Stimulated activated CD4-positive, alpha-beta T cell treated with anti-CD3 and anti-CD28 coated beads, TNF-alpha, amount 100 ng/mL, for 1 hour (primary cell): ENCODE measurements at places on chromosomes 2 and 18.

- no peak for DNase-seq
These were observed 298.3 kb downstream of the TDRD15 start for GRCh38 chr2:21422050-21422449.

DNA sequence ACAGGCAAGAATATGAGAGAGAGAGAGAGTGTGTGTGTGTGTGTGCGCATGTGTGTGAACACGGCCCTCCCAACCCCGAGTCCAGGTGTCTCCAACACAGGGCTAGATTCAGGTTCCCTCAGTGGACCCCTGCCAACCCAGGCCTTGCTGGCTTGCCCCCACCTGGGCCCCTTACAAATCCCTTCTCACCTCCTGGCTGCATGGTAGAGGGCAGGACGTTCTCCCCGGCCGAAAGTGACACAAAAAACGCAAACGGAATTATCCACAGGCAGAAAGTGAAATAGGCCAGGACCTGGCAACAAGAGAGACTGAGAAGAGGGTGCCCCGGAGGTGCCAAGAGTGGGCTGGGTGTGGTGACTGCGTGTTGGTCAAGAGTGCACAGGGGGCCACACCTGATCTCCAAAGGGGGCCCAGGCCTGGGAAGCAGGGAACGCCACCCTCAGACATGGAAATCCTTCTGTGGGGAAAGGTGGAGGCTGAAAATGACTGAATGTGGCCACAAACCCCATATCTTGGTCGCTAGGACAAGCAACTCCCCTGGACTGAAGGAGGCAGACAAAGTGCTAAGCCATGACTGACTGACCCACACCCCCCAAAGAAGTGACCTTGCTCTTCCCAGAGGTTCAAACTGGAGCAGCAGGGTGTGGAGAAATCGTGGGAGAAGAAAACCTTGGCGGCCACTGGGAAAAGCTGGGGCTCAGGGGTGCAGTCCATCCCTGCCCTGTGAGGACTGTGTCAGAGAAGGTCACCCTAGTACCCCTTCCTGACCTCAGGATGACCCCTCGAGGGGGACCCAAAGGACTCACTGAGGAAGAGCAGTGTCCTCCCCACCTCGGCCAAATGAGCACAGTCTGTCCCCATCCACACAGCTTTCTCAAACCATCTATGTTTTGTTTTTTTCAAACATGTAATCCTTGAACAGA is 5.7 kb downstream of the TEX261 start:
- DNase-seq, result no peak

DNA sequence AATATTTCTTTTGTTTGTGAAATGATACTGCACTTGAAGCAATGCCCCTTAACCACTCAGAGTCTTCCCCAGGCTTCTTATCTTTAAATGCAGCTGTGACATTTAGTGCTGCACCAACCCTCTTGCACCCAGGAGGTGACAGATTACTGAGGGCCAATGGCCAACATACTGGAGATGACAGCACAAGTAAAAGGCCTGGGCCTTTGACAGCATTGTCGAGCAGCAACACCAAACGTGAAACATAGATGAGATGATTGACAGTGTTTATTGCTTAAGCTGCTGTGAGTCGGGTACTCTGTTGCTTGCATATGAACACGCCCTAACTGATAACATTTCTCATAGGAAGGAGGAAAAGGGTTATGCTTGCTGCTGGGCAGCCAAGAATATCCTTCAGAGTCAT is 80.3 kb downstream of the THNSL2 start:
- no peak for DNase-seq

DNA sequence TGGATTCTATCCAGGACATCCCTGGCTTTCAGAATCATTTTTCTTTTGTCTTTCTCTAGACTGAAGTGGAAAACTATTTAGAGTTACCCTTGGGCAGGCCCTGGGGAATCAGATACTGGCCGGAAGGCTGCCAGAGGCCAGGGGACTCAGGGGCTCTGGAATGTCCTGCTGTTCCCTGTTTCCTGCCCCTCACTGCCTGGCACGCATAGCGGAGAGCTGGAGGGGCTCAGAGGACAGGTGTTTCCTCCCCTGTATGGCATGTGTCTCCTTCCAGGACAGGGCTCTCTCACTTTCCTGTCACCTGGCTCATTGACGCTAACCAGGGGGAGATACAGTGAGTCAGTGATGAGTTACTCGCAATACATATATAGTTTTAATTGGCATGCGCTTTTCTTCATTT is 38.8 kb downstream of the DYSF start:
- DNase-seq, result no peak

GRCh38 chr18:56952026-56952425 is 194.9 kb upstream of the BOD1L2 start:
- no peak for DNase-seq

DNA sequence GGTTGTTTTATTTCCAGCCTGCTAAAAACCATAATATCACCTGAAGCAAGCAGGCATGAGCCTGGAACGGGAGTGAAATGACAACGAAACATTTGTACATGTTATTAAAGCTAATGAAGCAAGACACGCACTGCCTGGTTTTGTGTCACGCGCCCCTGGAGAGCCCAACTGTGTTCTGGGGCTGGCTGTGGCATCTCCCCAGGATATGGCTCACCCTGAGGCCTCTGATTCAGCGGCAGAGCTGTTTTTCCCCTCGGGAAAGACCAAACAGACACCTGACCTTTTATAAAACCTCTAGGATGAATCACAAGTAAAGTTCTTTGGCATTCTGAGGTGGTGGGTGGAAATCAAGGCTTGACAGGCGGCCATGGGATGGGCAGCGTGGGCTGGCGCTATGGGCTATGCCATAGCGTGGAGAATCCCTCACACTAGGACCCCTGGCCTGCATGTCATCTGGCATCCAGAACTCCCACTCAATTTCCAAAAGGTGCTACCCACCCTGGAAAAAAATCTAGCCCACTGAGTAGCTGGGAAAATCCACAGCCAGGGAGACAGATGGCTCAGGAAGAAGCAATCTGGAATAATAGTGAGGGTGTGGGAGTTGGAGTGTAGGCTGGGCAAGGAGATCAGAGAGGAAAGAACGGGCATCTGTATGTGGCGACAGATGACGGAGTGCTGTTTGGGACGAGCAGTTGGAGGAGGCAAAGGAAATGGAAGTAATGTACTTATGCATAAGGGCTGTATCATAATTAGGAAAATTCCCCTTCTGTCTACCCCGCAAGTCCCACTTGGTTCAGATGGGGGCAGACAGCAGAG is 262.0 kb downstream of the AFF3 start:
- no peak for DNase-seq

DNA sequence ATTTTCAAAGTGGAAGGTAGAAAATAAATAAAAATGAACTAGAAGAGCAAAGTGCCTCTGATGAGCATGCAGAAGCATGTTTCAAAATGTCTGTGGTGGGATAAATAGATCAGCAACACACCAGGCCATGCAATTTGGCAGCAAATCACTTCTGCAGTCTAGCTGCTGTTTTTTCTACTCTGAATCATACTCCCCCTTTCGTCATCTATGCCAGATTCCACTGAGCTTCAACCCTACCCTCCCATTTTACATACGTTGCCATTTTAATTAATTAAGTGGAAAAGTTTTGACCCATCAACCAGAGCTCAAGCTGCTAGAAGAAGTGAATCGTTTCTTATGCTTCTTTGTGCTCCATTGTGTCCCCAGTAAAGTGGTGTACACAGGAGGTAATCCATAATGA is 79.3 kb downstream of the NRXN1 start:
- DNase-seq, result no peak

DNA sequence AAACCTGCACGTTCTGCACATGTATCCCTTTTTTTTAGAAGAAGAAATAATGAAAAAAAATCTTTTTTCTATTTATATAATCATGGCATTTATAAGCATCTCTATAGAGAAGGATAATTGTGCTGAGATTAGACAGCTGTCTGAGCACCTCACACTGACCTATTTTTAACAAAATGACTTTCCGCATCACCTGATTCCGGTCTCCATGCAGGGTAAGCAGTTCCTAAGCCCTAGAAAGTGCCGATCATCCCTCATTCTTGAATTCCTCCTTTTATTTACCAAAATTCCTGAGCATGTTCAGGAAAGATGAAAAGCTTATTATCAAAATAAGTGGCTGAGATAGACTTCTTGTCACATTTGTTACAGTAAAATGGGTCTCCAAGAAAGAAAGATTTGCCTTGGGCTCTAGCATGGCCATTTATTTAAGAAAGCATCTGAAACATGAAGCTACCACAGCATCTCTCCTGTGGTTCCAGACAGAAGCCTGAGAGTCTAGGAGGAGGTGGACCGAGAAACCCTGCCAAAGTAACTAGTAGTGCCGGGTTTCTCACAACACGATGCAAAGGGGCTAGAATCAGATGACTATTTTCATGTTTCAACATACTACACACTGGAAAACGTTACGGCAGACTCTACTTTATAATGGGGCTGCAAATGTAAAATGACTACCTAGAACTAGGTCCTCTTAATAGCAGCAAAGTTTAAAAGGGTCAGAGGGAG is 670 bp downstream of the GKN1 start:
- no peak for DNase-seq

DNA sequence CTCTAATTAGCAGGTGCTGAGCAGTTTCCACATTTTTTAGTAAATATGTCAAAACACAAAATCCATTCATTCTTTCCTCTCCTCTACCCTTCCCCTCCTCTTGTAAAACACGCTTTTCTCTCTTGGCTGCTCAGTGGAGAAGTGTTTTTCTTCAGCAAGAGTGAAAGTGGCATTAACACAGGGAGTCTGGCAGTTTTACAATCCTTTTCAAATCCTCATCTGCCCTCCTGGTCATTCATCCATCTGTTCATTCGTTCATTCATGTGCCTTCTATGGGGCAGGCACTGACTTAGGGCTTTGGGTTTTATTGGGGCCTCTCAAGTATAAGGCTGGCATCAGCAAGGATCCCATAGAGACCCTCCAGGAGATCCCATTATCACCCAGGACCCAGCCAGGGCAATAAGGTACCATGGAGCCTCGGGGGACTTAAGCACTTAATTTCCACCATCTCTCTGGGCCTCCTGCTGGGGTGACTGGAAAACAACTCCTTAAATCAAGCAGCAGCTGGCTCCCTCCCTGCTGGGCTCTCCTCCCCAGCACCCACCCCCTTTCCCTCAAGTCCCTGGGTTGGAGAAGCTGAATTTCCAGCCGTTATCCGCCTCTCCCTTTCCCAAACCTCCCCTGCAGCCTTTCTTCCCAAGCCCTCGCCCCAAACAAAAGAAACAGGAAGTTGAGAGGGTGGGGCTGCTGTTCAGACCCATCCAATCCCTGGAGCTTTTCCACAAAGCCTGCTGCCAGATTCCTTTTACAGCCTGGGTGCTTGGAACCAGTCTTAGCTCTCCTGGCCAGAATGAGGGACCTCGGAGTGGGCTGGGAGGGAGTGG is 32.6 kb downstream of the MARCHF4 start:
- no peak for DNase-seq

DNA sequence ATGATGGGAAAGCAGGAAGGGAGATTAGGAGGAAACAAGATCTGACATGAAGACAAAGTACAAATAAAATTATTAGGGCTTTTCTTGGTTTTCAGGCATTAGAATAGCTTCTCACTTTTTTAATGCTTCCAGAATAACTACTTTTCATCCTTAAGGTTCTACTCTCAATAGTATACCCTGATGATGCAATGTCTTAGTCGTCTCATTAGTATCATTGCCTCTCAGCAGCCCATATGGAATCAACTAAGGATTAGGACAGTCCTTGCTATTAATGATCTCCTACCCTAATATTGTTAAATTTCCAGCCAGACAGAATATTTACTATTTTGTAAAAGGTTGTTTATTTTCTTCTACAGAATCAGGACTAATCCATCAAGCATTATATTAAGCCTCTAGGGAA is 55.9 kb downstream of the RELCH start:
- DNase-seq, result no peak

- DNase-seq, result no peak
These were observed 5.4 kb downstream of the TTLL4 start for GRCh38 chr2:218716070-218716469.

DNA sequence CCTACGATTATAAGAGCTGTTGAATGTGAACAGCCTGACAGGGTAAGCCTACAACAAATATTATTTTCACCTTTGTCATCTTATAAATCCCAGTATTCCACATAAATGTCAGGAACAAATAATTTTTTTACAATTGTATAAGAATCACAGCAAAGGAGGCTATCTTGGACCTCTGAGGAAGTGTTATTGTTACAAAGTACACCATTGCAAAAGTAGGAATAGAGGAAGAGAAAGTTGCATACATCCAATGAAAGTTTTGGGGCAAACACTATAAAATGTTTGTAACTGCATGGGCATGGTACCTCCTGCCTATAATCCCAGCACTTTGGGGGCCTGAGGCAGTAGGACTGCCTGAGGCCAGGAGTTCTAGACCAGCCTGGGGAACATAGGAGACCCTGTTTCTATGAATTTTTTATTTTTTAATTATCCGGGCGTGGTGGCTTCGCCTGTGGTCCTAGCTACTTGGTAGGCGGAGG is 715 bp upstream of the MEMO1 start:
- no peak for DNase-seq

DNA sequence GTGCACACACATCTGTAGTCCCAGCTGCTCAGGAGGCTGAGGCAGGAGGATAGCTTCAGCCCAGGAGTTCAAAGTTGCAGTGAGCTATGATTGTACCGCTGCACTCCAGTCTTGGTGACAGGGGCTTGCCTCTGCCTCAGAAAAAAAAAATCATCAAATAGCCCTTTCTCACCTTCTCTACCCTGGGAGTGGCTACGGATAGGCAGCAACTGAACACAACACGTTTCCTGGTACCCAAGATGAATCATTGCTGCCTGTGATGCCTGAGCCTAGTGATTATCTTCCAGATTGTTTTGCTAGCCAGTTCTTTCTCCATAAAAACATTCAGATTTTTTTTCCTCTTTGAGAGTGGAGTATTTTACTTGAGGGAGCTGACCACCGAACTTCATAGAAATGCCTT is 13.5 kb downstream of the INPP4A start:
- no peak for DNase-seq

- no peak for DNase-seq
These were observed 599.4 kb downstream of the XIRP2 start for GRCh38 chr2:167487728-167488127.

- DNase-seq, result no peak
These were observed 61.2 kb upstream of the LRPPRC start for GRCh38 chr2:44056947-44057346.

DNA sequence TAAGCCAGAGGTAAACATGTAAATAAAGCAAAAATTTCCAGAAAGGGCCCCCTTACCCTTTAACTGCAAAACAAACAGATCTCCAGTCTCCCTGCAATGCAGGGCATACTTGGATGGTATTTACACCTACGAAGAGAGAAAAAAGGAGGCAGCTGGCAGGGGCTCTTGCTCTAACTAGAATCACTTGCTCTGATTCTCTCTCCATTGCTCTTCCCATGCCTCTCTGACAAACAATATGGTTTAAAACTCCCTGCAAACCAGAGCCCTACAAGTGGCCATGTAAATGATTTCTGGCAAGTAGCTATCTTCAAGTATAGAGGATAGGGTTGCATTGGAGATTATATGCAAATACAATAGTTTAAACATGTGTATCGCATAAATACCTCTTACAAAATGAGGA is 35.9 kb downstream of the SF3B1 start:
- DNase-seq, result no peak

DNA sequence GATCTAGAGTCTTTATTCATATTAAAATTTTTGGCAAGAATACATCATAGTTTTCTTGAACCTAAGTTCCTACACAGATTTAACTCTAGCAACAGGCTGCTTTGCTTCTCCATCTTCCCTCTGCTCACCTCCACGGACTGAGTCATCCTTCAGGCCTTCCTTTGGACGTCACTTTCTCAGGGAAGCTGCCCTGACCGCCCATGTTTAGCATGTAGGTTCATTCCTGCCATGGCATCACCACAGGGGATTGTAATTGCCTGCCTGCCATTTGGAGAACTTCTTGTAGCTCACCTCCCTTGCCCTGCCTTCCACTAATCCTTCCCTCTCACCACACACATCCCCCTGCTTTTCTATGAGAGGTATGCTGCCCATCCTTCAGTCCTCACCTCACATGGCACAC is 43.9 kb upstream of the B3GNT2 start:
- DNase-seq, result no peak
